ENCODE measurements at places on chromosomes 7 and 10.
A peak's percentile ranks its signal among the peaks of the same experiment; 100 is the strongest.

DNA sequence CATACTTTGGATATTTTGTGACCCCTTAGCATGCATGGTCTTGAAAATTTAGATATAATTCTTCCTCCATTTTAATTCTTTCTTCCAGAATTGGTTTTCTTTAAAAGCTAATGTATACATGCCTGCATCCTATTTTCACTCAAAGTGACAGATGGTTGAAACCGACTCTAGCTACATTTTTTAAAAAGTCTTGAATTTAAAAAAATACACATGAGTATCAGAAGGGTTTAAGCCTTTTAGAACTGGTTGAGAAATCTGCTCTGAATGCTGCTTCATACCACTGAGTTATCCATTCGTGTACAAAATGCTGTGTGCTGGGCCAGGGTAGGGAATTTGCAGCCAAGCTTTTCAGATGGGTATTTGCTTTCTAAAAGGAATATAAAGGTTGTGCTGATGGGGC lies 16.5 kb downstream of the DYNC1I1 start:
- no peak for DNase-seq

DNA sequence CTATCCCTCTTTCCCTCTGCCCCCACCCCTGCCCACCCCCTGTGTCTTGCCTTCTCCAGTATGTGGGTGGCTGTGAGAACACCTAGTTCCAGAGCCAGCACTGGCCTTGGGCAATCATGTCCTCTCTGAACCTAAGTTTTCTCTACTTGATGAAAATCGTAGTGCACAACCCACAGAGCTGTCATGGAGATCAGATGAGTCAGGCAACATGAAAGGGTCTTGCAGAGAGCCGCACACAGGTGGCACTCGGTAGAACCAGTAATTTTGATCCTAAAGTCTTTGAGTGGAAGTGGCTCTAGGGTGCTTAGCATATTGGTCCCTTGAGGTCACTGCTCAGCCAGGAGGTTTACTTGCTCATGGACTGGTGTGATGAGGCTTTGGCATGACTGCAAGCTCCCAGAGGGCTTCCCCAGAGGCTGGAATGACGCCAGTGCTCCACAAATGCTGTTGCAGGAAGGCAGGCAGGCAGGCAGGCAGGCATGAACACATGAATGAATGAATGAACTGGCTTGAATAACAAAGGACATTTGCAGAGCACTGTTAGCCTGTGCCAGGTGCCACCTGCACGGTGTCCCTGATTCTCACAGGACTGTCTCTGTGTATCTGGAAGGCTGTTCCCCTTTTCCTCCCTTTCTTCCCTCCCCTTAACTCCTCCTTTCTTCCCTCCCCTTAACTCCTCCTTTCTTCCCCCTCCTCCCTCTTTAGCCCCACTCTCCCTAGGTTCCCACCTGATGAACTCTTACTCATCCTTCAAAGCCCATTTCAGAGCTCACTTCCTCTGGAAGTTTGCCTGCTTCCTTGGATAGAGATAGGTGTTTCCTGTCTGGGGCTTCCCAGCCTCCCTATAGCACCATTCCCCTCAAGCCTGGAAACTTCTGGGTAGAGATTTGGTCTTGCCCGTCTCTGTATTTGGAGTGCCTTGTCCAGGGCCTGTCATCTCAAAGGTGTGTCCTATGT lies 27.2 kb upstream of the CTBP2 start:
- DNase-seq: no peak

DNA sequence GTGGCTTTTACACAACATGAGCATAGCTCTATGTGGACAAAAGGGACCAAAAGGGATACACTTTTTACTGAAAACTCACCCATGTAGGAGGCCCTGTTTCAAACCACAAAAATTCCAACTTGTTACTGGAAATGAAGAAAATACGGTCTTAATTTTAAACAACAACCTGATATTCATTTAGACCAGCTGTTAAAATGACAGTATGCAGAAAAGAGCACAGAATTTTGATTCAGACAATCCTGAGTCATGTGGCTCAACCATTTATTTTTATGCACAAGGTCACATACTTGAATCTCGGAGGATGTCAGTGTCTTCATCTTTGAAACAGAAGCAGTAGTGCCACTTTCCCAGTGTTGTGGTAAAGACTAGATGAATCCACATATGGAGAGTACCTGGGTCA lies 426.5 kb upstream of the NFE2L3 start:
- no peak for DNase-seq

DNA sequence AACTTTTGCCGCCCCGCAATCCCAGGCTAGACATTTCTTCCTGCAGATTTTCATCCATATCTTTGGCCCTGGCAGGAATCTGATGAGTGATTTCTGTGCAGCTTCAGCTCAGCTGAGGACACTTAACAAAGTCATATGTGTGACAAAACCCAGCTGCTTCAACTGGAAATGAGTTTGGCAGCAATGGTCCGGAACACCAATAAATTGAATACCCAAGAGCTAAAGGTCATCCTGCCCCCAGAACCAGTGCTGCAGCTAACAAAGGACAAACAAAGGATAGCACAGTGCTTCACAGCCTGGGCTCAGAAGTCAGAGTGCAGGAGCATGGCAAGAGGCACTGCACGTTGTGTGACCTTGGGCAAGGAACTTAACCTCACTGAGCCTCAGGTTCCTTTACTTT lies 40.0 kb upstream of the TRIL start:
- no peak for DNase-seq

DNA sequence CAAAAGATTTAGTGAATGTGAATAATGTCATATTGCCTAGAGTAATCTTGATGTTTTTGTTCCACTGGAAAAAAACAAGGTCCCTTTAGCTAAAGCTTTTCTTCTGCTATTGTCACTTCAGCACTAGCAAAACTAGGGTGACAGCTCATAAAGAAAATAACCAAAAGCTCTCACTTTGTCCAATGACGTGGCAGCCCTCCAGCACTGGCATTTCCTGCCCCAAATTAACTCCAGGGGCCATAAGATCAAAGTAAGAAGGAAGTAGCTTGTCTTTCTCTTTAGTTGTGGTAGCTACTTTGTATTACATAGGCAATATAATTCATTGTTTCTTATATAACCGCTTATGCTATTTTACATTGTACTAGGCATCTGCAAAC lies 47.3 kb downstream of the LRRN3 start:
- peak; percentile 65 for DNase-seq

GRCh38 chr10:93874309-93875031 lies 19.3 kb upstream of the SLC35G1 start:
- DNase-seq: no peak

- DNase-seq: no peak
Observed at GRCh38 chr10:110392868-110393740, 88.4 kb upstream of the SMNDC1 start.

DNA sequence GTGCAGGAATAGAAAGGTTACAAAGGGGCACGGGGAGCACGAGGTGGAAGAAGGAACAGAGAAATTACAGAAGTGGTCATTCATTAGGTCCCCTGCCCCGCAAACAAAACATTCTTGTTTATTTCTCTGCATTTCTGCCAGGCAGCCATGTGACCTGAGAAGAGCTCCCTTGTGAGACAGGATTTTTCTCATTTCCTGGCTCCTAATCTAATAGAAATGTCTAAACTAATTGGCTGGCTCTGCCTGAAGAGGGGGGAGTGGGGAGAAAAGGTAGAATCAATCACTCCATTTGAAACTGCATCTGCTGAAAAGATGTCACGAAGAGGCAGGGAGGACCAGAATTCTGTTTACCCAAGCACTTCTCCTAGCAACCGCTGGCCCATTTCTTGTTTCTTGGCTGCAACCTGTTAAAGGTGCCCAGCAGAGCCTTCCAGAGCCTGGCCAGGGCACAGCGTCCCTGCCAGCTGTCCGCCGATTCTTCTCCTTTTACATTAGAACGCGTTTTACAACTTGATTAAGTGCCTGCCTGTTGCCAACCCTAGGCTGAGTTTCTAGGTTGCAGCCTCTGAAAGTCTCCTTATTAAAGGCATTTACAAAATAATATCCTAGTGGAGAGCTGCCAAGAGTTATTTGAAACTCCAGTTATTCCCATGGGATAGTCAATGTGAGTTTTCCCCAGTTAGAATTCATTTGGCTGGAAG lies 1227.6 kb downstream of the TYW1 start:
- DNase-seq: no peak

- DNase-seq: no peak
Observed at GRCh38 chr10:11204351-11204942, 186.8 kb downstream of the CELF2 start.

GRCh38 chr10:95573964-95574604 lies 12.9 kb upstream of the SORBS1 start:
- no peak for DNase-seq

GRCh38 chr10:72746426-72747363 lies 54.8 kb downstream of the MCU start:
- no peak for DNase-seq

DNA sequence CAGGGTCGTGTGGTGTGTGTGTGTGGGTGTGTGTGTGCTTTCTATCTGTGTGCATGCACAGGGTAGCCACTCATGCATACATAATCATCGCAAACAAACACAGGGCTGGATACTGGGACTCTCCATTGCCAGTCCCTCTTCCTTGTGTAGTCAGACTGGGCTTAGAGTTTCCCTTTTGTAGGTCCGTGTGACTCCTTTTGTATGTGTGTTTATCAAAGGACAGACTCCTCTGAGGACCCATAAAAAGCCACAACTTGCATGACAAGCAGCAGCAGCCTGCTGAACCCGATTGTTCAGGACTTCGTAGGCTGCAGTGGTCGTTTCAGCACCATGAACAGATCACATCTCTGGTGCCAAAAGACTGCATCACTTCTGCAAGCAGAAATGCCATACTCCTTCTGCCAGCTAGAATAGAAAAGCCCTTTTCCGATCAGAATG lies 895 bp downstream of the VSTM2A start:
- no peak for DNase-seq

- no peak for DNase-seq
Observed at GRCh38 chr7:54781134-54781920, 22.3 kb upstream of the SEC61G start.

GRCh38 chr10:87658858-87659555 lies 671 bp upstream of the PAPSS2 start:
- DNase-seq: no peak

DNA sequence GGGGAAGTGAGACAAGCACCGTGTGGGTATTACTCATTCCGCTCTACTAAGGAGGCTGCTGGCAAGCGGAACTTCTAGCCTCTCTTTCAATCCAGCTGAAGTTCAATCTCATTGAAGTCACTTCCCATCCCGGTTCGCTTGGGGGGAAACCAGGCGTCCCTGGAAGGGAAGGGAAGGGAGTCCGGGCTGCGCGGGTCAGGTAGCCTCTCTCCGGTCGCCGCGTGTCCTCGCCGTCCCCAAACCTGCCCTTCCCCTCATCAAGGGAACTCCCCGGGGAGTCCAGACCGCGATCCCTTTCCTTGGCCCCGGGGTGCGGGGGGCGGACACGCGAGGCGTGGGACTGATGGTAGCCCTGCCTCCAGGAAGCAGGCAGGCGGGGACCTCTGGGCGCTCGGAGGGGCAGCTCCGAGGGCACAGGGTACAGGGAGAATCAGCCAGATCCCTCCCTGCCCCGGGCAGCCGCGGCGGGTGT lies 598 bp upstream of the ZEB1 start:
- DNase-seq: peak; percentile 79

DNA sequence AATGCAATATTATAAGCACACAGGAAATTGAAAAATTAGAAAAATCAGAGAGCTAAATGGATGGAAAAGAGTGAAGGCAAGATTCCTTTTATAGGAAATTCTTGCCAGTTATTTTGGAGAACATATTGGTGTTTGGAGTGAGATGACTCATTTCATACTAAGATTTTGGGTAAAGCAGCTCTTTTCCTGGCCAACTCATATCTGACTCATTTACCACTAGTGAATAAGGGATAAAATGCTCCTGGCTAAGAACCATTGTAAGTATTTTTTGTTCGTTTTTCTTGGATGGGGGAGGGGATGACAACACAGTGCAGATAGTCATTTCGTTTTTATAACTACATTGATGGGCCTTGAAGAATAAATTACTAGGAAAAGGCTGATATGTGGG lies 139.3 kb downstream of the TWIST1 start:
- no peak for DNase-seq

DNA sequence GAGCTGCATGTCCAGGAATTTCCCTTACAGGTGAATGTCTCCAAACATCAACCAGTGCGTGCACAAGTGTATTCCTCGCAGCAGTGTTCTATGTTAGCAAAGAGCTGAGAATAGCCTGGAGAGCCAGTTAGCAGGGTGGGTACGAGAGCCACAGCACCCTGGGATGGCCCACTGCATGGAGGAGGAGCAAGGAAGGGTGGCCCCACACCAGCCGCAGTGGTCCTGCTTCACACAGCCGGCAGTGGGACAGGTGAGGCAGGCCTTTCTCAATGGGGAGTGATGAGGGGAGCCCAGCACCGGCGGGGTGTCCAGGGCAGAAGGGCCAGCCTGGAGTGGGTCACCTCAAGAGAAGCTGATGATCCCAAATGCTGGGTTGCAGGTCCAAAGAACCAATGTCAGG lies 240.7 kb downstream of the TCERG1L start:
- DNase-seq: no peak

DNA sequence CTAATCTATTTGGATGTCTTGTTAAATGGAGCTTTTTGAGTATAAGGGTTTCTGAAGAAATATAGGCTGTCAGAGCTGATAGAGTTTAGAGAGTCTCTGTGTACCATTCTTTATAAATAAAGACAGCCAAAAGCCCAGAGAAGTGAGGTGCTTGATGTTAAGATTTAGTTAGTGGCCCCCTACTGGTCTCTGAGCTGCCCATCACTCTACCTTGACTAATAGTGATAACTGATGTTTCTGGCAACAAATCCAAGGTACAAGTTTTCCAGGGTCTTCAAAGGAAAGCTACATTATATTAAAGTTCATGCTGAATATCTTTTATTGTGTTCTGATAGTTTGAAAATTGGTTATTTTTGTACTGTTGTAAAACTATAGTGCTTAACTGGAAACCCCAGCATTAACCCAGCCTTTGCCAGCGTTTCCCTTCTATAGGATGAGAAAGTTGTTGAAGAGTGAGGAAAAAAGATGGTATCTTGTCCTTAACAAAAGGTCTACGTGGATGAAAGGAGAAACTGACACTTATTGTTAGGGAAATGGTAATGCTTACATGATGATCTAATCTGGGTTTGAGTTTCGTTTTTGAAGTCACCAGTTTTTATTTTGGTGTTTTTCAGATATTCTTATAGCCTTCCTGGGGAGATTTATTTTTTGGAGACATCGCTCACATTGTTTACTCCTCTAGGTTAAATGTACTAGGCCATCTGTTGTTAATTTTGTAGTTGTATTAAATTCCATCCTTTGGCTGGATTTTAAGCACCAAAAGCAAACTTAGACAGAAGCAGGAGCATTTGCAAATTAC lies 79.0 kb downstream of the AUTS2 start:
- DNase-seq: no peak

Measured in CD4-positive, alpha-beta T cell treated with Interleukin-17A for 1 hour (primary cell).